ENCODE measurements at places on chromosomes 6 and 20. TPM values are rescaled to one million over a fixed set of nuclear protein-coding genes. Genes with fewer than 3 reads are reported as not detected.

DNA sequence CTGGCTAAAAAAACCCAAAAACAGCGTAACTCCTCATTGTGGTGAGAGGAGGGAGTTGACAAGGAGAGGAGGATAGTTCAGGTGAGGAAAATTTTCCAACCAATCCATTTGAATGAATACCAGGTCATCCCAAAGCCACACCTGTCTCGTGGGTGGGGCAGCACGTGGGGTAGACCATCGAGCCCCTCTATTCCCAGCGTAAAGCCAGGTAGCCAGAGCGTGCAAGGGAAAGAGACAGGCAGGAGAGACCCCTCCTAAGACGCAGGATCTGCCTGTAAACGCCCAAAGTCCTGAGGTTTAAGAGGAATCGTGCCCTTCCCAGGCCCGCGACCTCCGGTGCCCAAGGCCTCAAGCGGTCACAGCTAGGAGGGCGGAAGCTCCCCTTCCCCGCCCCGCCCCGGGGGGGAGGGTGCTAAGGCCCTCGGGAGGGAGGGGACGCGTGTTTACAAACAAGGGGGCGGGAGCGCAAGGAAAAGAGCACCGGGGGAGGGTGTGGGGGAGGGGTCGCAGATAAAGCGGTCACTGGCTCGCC, 712 bp downstream of the RXRB start:
- peak; percentile 79 for DNase-seq

DNA sequence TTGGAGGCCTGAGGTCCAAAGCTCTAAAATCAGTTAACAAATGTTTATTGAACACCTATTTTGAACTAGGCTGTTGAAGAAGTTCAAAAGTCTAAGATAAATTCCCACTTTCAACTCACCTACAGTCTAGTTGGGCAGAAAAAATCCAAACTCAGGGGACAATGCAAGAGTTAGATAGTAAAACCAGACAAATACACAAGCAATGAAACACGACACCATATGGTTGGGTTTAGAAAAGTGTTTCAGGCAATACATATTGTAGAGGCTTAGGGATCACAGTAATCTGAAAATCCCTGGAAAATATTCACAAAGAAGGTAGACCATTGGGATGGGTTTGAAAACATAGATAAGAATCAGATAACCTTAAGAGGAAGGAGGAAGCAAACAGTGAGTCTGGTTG, 1.3 kb upstream of the CARMIL1 start:
- DNase-seq, result no peak

GRCh38 chr6:13624871-13625288, 9.7 kb downstream of the NOL7 start:
- peak; percentile 50 for DNase-seq

- DNase-seq, result no peak
Observed at GRCh38 chr20:46814366-46815232, 80.0 kb upstream of the EYA2 start.

DNA sequence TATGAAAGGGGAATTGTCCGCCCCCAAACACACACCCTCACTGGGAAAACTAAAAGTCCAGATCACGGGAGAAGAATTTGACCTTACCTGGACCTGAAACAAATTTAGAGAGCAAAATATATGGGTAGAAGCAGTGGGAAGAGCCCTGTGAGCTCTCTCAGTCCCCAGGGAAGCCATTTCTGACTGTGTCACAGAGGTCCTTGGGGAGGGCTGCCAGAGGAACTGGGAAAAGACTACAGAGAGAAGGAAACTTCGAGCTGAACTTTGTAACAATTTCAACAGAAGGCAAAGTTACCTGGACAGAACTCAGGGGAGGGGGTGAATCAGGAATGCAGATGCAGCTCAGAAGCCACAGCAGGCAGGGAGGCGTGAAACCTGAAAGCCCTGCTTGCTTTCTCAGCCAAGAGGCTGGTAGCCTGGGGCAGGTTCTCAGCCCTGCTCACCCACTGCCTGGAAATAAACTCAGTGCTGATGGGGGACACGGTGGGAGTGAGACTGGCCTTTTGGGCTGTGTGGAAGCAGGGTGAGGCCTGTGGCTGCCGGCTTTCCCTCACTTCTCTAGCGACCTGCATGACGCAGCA, 163.8 kb downstream of the TMEM200A start:
- DNase-seq, result no peak

GRCh38 chr6:126148853-126149252, 162.5 kb downstream of the TRMT11 start:
- DNase-seq, result no peak

- DNase-seq, result no peak
Observed at GRCh38 chr20:42441864-42442331, 747.8 kb downstream of the PTPRT start.

- no peak for DNase-seq
Observed at GRCh38 chr6:39524007-39524406, 201.2 kb downstream of the KIF6 start.

Gene TMEM151B
- not detected for total RNA-seq

Gene NKX2-2
- not detected for total RNA-seq

Gene FILIP1
- total RNA-seq, result not detected

Gene TMEM30A
- 70.2 TPM for total RNA-seq

Gene ECI2
- total RNA-seq, result 26.3 TPM

Gene CDKN1A
- total RNA-seq, result 36.7 TPM

Gene TGM3
- not detected for total RNA-seq

Gene NRSN2
- total RNA-seq, result 0.87 TPM

Gene LY6G6F
- total RNA-seq, result not detected
